ENCODE measurements at places on chromosomes 11 and 22.

DNA sequence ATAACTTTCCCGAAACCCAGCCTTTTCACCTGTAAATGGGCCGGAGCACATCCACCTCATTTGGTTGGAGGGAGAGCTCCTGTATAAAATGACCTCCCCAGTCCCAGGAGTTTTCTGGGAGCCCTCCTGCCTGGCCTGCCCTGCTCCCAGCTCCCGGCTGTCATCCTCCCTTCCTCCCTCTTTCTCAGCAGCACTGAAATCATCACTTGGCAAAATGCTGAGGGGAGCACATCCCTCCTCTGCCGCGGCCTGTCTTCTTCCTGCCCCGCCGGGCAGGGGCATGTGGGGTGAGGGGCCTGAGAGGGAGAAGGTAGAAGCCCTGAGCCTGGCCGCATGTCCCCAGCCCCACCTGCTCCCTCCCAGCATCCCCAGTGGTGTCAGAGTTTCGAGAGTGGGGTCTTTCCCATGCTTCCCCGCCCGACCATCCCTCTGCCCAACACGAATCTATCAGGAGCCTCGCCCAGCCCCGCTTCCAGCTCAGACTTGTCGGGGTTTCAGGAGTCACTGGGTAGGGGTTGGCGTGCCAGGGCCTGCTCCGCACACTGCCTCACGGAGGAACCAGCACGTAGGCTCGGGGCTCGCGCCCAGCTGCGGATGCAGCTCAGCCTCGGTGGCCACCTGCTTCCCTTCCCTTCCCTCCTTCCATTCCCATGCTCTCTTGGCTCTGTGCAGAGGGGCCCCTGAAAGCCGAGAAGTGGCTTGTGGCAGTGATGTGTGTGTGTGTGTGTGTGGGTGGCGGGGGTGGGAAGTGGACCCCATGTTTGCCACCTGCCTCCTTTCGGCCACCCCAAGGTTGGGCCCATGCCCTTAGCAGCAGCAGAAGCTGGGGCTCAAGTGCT, 37.1 kb downstream of the NECTIN1 start:
- DNase-seq = no peak

GRCh38 chr11:46930089-46930488, 6.5 kb upstream of the CSTPP1 start:
- no peak for DNase-seq

- DNase-seq = no peak
Measured at GRCh38 chr11:115185507-115185906, 318.7 kb downstream of the CADM1 start.

DNA sequence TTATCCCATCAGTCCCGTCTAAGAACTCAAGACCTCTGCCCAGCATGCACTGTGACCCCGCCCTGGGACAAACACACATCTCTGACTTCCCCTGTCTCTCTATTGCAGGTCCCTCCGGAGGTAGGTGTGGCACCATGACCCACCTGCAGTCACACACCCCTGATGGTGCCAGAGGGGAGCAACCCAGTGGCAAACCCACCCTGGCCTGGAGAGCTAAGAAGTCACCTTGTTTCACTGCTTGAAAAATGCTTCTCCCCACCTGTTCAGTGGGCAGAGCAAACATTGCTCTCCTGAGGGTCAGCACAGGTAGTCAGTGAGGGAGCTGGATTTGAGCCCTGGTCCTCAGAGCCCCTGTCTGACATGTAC, 23.9 kb downstream of the CAPN1 start:
- no peak for DNase-seq

GRCh38 chr11:110837603-110838002, 125.4 kb upstream of the ARHGAP20 start:
- no peak for DNase-seq

- DNase-seq = no peak
Measured at GRCh38 chr11:44592125-44592940, 26.9 kb downstream of the CD82 start.

DNA sequence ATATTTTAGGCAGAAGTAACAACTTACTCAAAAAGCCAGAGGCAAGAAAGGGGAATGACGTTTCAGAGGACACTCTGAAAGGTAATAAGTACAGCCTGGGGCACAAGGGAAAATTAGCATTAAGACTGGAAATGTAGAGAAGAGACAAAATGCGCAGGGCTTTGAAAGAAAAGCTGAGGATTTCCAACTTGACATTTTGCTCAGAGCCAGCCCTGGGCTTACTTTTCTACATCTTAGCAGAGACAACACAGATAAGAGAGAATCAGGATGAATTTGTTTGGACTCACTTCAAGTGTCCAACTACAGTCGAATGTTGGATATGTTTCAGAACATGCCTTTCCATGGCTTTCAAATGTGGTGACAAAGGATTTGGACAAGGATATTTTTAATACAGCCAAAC, 808.9 kb upstream of the LUZP2 start:
- no peak for DNase-seq

DNA sequence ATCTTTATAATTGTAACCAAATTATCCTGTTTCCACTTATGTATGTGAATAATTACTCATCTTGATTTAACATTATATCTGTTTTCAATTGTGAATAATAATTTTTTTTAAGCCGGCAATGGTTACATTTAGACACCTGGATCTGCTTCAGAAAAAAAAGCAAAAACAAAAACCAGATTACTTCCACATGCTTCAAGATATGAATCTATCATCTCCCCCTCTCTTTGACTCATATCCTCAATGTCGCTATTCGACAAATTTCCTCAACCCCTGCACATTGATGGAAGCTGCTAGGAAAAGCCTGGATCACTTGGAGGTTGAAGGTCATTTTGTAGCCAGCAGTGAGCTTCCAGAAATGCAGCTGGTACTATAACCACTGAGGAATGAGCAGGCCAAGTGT, 42.7 kb downstream of the SLC1A2 start:
- no peak for DNase-seq

DNA sequence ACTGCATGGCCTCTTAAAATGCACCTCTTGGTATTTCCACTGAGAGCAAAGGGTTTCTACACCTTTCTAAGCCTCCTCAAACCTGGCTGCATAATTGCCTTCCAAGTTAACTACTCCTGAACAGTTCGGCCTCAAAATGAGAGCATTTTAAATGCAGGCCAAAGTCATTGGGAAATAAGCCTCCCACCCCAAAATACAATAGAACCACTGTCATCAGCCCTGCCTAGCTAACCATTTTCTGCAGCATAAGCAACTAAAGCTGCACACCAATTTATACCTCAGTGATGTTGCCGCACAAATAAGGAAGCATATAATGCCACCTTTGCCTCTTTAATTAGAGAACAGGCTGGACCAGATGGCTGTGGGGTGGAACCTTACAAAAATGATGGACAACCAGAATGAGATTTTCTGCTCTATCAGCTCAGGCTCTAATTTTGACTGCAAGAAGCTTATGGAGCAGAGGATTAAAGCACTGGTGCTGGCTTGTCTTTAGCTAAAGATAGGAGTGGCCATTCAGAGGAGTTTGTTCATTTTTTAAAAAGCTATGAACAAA, 4.3 kb downstream of the TOB2 start:
- no peak for DNase-seq

DNA sequence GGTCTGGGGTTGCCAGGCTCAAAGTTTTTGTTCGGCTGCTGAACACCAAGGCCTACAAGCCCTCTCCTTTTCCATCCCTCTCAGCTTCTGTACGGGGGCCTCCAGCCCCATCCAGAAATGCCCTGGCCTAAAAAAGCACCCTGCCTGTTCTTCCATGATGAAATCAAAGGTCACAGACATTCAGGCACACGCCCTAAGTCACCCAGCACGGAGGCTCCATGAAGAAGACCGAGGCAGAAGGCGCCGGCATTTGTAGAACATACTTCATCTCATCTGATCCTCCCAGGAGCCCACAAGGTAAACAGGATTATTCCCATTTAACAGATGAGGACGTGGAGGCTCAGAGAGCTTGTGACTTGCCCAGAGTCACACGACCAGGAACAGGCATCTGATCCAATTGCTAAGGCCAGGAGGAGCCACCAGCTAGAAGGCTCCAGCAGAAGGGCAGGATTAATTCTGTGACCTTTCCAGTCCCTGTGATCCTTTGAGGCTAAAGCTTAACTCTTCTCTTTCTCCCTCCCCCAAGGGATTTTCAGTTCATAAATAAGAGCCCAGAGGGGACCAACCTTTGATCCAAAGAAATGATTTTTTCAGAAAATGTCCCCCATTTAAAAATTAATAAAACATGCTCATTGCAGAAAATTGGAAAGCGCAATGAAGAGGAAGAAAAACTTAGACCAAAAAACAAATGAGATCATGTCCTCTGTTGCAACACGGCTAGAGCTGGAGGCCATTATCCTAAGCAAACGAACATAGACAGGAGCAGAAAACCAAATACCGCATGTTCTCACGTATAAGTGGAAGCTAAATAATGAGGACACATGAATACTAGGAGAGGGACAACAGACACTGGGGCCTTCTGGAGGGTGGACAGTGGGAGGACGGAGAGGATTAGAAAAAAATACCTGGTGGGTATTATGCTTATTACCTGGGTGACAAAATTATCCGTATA, 38.7 kb downstream of the CYTH4 start:
- DNase-seq = no peak

GRCh38 chr11:23473782-23474181, 613.5 kb upstream of the CCDC179 start:
- DNase-seq = no peak

GRCh38 chr22:36274531-36274930, 21.6 kb downstream of the APOL1 start:
- no peak for DNase-seq

DNA sequence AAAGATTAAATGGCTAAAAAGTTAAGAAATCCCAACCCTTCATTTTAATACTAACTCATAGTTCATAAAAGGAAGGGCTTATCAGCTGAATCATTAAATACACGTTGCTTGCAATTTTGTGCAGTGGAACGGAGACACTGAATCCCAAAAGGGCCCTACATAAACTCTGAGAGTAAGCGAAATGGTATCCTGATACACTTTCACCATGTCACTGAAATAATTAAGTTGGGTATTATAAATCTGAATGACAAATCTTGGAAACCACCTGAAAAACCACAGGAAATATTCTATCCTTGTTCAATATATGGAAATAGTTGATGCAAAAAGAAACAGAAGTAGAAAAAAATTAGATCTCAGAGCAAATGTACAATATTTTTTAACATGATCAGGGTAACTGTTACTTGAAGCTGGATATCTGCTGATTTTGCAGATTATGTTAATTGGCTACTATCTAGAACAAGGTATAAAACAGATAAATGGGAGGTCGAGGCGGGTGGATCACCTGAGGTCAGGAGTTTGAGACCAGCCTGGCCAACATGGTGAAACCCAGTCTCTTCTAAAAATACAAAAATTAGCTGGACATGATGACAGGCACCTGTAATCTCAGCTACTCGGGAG, 55.1 kb downstream of the MAML2 start:
- no peak for DNase-seq

GRCh38 chr22:40220316-40221054, 42.8 kb downstream of the TNRC6B start:
- DNase-seq = no peak

GRCh38 chr22:21680830-21681565, 15.2 kb downstream of the PPIL2 start:
- DNase-seq = no peak
